Lung (tissue), 17 donors: ENCODE measurements at places on chromosomes 11 and 22. TPM values are rescaled to one million over a fixed set of nuclear protein-coding genes. Genes with fewer than 3 reads are reported as not detected.

DNA sequence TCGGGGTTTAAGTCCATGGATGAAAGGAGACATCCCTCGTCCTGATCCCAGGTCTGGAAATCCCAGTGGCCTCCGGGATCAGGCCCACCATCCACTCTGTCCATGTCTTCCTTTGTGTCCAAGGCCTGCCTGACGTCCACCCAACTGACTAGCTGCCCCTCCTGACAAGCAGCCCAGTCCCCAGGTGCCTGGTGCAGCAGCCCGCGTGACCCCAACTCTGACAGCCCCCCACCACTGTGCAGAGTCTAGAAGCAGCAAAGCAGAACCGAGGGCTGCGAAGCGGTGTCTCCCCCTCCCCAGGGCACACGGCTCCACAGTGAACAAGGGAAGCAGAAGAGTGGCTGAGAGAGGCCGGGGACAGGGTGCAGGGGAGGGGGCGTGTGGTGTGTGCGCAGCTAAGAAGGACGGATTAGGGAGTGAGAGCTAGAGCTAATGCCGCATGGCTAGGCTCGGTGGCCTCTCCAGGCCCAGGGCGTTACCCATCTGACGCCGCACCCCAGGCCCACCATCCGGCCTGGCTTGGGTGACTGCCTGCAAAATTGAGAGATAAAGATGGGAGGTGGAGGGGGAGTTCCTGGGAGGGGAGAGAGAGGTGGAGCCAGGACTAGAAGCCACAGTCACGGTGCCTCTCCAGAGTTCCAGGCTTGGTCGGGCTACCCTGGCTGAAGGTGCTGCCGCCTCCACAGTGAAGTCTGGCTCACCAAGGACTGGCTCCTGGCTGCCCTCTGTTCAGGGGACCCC is 16.6 kb upstream of the BAIAP2L2 start:
- no peak for DNase-seq

- no peak for DNase-seq
Measured at GRCh38 chr11:45949992-45950407, 27.5 kb downstream of the LARGE2 start.

DNA sequence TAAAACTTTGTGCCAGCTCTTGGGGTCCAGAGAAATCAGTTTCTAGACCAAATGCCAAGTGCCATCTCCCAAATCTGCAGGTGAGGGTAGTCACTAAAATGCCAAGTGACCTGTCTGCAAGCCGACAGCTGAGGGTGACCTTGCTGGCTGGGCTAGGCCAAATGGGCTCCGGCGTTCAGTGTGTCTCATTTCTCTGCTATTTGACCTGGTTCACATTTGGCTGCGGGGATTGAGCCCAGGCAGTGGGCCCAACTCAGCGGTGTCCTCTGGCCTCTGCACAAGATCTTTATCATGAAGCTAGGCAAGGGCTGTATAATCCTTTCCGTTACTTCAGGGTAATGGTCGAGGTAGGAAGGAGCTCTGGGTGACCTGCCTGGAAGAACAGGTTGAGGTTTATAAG is 87.5 kb downstream of the SNX19 start:
- no peak for DNase-seq

- no peak for DNase-seq
Measured at GRCh38 chr11:105381941-105382340, 227.9 kb upstream of the GRIA4 start.

GRCh38 chr11:87438416-87438815 is 400.7 kb downstream of the TMEM135 start:
- DNase-seq = no peak

Gene FAM227A
- total RNA-seq = 10.0 TPM

Gene POU2AF1
- total RNA-seq = 5.8 TPM

Gene OR8D1
- not detected for total RNA-seq
